ENCODE measurements at places on chromosomes 7 and 10. TPM values are rescaled to one million over a fixed set of nuclear protein-coding genes. Genes with fewer than 3 reads are reported as not detected.

- no peaks in the 10 kb centered on the region for H3K27me3 ChIP-seq
- no peak overlapping the region for H3K27ac ChIP-seq
- H3K4me1 ChIP-seq, result no peaks in the 10 kb centered on the region
Measured at GRCh38 chr7:11430112-11430511, 401.9 kb downstream of the THSD7A start.

Gene LEP
- total RNA-seq, result not detected

Gene SUN1
- total RNA-seq, result 144 TPM

- H3K4me3 ChIP-seq, result no peak overlapping the region
- no peak for DNase-seq
- H3K27me3 ChIP-seq, result no peaks in the 10 kb centered on the region
- H3K27ac ChIP-seq, result no peak overlapping the region
- peaks cover 56% of the 10 kb centered on the region for H3K36me3 ChIP-seq
Measured at GRCh38 chr10:122252805-122253204, 18.3 kb upstream of the BTBD16 start.

DNA sequence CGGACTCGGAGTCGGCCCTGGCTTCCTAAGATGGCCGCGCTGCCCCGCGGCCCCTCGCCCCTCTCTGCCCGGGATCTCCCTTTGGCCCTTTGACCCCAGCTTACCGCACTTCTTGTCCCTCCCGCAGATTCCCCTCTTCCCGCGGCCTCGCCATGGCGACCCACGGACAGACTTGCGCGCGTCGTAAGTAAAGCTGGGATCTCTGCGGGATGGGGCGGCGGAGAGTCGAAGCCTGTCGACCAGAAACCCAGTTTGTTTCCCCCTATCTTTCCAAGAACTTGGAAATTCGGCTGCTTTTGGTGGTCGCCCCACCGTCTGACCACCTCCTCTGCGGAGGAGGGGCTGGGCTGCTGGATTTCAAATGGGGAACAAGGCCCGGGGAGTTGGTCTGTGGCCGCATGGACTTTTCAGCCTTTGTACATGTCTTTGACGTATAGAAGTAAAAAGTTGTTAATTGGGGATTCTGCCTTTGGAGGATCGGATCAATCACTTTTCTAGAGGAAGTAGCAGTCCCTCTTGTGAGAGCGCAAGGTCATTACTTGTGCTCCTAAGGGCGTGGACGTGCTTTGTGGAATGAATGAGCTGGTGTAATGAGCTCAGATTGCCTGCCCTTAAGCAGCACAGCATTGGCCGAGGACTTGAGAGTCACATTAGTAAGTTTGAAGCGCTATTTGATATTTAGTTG lies 553 bp downstream of the VDAC2 start:
- no peaks in the 10 kb centered on the region for H3K27me3 ChIP-seq
- H3K4me1 ChIP-seq, result peaks cover 53% of the 10 kb centered on the region
- H3K27ac ChIP-seq, result peak overlapping the region; percentile 99
- DNase-seq, result no peak
- peaks cover 39% of the 10 kb centered on the region for H3K36me3 ChIP-seq
- H3K4me3 ChIP-seq, result peak overlapping the region; percentile 84

DNA sequence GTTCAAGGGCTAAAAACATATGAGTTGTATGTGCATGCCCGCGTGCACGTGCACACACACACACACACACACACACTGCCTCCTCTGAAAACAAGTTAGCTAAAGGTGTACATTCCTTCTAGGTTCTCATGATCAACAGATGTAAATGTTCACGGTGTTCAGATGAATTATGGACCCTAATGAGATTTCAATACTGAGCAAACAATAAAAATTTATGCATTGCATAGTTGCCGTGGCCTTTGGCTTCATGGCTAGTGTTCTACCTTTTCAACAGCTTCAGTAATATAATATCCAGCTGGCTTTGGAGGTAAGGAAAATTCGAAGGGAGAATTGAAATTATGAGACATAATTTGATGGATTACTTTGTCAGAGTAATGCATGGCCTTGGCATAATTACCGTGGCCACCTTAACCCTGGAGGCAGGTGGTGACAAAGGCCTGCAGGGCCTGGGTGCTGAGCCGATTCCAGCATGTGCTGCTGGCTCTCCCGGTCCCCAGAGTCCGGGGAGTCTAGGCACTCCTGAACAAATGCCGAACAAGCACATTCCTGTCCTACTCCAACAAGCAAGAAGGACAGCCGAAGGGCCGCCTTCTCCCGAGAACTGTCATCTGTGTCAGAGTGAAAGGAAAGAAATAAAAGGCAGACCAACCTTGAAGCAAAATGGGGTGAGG lies 166.6 kb upstream of the TCF7L2 start:
- H3K27me3 ChIP-seq, result no peaks in the 10 kb centered on the region
- DNase-seq, result peak; percentile 91
- no peaks in the 10 kb centered on the region for H3K4me1 ChIP-seq
- no peaks in the 10 kb centered on the region for H3K36me3 ChIP-seq
- no peak overlapping the region for H3K4me3 ChIP-seq
- no peak overlapping the region for H3K27ac ChIP-seq

GRCh38 chr7:84372712-84373111 lies 178.1 kb upstream of the SEMA3A start:
- H3K27me3 ChIP-seq, result no peaks in the 10 kb centered on the region
- no peak for DNase-seq
- H3K4me3 ChIP-seq, result no peak overlapping the region
- no peaks in the 10 kb centered on the region for H3K36me3 ChIP-seq

Gene RBM20
- total RNA-seq, result 6.2 TPM

Gene MUC3A
- total RNA-seq, result not detected

- H3K36me3 ChIP-seq, result no peaks in the 10 kb centered on the region
- H3K4me3 ChIP-seq, result peak overlapping the region; percentile 5
- peak overlapping the region; percentile 47 for H3K27ac ChIP-seq
- peaks cover 38% of the 10 kb centered on the region for H3K4me1 ChIP-seq
Measured at GRCh38 chr10:114681542-114681941, 23.5 kb upstream of the ABLIM1 start.

DNA sequence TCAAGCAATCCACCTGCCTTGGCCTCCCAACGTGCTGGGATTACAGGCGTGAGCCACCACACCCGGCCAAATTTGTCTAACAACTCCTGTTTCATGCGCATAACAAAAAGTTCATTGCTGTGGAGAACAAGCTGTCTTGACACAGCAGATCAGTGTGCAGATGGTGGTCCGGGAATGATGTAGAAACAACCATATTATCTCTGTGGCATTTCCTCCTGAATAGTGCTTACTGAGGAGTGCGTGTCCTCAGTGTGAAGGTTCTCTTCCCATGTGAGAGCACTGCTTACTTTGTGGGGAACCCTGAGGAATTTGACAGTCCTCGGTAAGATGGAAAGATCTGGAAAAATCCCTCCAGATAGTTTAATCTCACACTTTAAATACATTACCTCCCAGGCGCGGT lies 30.3 kb upstream of the ZNF438 start:
- peaks cover 16% of the 10 kb centered on the region for H3K4me1 ChIP-seq
- no peak overlapping the region for H3K4me3 ChIP-seq
- H3K27me3 ChIP-seq, result no peaks in the 10 kb centered on the region
- DNase-seq, result no peak
- H3K27ac ChIP-seq, result no peak overlapping the region
- H3K36me3 ChIP-seq, result no peaks in the 10 kb centered on the region

Gene AKR1C3
- 12.1 TPM for total RNA-seq

GRCh38 chr10:43922335-43923280 lies 273.9 kb upstream of the ZNF32 start:
- H3K36me3 ChIP-seq, result no peaks in the 10 kb centered on the region
- H3K27ac ChIP-seq, result no peak overlapping the region
- DNase-seq, result peak; percentile 77
- no peak overlapping the region for H3K4me3 ChIP-seq
- no peaks in the 10 kb centered on the region for H3K27me3 ChIP-seq

DNA sequence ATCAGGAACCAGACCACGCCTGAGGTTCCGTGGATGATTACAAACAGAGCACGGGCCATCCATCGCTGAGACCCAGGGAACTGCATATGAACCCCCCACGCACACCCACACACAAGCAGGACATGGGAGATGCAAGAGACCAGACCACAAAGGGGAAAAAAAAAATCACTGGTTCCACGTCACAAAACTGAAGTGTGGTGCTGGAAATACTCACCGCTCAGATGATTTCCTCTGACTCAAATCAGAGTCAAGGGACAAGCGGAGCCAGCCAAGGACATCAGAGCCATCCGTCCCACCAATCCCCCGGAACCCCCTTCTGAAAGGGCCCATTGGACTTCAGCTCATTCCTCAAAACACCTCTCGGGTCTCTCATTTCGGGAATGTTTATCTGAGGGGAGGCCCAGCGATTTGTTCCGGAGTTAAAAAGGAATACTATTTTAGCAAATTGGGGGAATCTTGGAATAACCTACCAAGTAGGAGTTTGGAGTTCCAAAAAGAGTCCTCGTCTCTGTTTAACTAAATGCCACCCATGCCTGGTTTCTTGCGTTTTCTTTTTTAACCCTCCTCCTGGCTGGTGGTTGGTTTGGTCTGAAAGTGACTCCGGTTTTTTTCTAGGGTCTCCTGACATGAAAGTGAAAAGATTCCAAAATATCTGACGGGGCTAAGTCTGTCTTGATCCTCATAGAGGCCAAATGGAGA lies 15.0 kb downstream of the SNX8 start:
- no peak overlapping the region for H3K4me3 ChIP-seq
- H3K27me3 ChIP-seq, result no peaks in the 10 kb centered on the region
- DNase-seq, result no peak
- no peaks in the 10 kb centered on the region for H3K36me3 ChIP-seq
- H3K27ac ChIP-seq, result peak overlapping the region; percentile 55

GRCh38 chr10:121658611-121659010 lies 60.4 kb upstream of the FGFR2 start:
- no peak overlapping the region for H3K27ac ChIP-seq
- H3K27me3 ChIP-seq, result no peaks in the 10 kb centered on the region
- no peak for DNase-seq
- H3K36me3 ChIP-seq, result no peaks in the 10 kb centered on the region
- H3K4me3 ChIP-seq, result no peak overlapping the region
- peaks cover 7% of the 10 kb centered on the region for H3K4me1 ChIP-seq

Data from esophagus muscularis mucosa (tissue), 4 donors.